CD4-positive, alpha-beta T cell treated with Interleukin-4 for 4 hours (primary cell): ENCODE measurements at places on chromosomes 6 and 20.
A peak's percentile ranks its signal among the peaks of the same experiment; 100 is the strongest.

GRCh38 chr6:164477101-164477500 is 832.3 kb downstream of the C6orf118 start:
- DNase-seq = no peak

- DNase-seq = no peak
Measured at GRCh38 chr6:137754366-137754765, 112.7 kb upstream of the TNFAIP3 start.

DNA sequence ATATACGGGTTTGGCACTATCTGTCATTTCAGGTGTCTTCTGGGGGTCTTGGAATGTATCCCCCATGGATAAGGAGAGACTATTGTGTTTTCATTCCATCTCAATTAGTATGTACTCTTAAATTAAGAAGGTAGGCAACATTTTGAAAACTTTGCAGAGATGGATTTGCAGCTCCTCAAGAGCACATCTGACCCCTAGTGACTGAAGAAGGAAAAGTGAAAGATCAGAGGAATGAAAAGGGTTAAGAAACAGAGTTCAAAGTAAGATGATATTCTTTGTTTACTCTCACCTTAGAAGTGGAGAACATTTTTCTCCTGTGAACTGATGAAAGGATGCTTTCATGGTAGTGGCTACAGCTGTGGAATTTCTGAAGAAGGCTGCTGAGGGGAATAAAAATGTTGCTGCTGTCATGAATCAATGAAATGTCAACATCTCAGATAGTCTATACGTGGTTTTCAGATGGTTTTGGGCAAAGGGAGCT is 41.5 kb downstream of the SH3BGRL2 start:
- DNase-seq = peak; percentile 29

DNA sequence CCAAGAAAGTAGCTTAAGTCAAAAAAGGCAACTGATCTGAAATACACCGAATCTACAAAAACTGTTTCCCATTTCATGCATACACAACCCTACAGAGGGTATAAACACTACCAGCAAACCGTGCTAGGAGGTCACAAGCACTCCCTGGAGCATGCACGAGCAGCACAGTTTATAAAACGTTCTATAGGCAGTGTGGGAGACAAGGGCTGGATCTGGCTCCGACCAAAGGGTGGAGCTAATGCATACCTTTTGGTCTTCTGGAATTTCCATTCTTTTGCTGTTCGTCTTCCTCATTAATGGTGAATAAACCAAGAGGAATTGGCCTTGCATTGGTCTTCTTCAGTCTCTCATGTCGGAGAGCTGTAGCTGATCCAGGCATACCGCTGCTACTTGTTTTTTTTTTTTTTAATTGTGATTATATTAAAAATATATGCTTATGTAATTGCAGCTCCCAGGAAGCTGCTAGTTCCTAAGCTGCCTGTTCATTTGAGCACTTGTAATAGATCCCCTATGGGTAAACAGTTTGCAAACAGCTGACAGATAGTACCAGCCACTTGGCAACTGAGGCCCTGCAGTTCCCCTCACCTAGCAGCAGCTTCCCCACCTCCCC is 24.5 kb downstream of the MAP7 start:
- no peak for DNase-seq

DNA sequence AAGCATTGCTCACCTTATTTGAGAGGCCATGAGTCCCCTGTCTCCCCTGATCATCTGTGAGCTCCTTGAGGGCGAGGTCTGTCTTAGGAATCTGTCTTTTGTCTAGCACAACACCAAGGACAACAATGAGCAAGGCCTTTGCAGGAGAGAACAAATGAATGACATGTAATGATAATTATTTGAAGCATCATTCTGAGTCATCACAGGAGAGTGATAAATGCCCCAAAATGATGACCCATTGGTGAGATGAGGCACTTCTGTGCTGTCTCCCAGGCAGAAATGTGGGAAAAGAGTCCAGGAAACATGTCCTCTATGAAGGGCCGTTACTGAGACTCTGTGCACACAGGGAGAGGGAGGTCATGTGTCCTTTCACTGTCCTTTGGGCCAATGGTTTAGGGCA is 105.2 kb upstream of the LRFN2 start:
- DNase-seq = no peak

- DNase-seq = no peak
Measured at GRCh38 chr6:135257631-135258405, 76.7 kb downstream of the MYB start.

DNA sequence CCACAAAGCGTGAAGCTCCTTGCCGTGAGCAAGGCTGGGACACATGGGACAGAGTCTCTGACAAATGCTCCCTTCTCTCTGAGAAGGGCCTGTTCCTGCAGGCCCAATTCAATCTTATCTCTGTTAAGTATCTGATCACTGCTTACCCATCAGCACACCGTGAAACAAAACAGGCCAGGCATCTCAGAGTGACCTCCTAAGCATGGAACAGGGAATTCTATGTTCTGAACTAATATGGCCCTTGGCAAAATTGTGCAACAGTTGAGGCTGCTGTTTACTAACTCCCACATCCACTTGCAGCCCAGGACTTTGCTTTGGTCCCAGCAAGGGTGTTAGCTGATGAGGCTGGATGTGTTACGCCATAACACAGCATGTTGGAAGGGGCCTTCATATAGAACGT is 79.2 kb downstream of the GCLC start:
- no peak for DNase-seq

- DNase-seq = no peak
Measured at GRCh38 chr6:55450005-55450404, 122.7 kb downstream of the GFRAL start.

DNA sequence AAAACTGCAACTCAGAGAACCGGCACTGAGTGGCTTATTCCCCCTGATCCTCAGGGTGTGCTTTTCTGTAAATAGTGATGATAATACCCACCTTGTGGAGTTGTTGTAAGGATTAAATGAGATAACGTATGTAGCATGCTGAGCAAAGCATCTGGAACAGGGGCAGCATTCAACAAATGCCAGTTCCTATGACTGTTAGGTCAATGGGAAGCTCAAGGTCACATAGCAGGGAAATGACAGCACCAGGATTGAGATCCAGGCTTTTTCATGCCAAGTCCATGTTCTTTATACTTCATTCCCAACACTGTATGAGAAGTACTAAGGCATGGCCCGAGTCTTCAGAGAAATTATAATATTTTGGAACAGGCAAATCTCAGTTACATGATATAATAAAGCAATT is 5.1 kb downstream of the RCAN2 start:
- DNase-seq = no peak

DNA sequence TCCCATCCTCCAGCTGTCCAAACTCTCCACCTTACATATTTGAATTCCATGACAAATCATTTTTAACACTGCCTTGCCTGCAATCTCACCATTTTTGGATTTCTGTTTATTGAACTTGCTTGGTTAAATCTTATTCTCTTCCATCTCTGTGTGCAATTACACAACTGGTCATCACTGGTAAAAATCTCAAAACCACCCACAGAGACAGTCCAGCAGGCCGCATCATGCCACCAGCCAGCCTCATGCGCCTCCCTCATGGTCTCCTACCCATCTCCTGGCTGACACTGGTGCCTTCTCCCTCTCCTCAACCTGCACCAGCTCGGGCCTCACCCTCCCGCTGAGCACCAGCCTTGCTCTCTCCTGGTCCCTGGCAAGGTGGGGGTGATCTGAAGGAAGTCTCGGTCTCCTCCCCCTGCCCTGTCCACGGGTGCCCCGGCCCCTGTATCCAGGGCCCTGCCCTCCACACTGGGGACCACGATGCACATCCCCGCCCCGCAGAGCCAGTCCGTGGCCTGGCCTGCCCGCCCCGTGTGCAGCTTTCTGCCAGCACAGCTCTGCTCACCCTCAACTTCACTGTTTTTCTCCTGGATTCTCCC is 92.0 kb downstream of the THBS2 start:
- DNase-seq = no peak

DNA sequence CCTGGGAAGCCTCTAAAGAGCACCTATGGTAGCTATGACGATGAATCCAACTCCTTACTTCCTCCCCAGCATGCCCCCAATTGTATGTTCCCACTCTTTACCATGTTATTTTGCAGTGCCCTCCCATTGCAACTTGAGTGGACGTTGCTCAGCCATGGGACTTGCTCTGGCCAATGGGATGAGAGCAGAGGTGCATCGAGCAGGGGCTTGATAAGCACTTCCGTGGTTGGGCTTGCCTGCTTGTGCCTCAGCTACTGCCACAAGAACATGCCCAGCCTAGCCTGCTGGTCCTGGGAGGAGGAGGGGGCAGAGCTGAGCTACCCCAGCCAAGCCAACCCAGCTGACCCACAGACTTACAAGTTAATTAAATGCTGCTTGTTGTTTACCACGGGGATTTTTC is 71.1 kb upstream of the CTNNBL1 start:
- no peak for DNase-seq

GRCh38 chr6:164337024-164337924 is 922.8 kb downstream of the QKI start:
- no peak for DNase-seq

DNA sequence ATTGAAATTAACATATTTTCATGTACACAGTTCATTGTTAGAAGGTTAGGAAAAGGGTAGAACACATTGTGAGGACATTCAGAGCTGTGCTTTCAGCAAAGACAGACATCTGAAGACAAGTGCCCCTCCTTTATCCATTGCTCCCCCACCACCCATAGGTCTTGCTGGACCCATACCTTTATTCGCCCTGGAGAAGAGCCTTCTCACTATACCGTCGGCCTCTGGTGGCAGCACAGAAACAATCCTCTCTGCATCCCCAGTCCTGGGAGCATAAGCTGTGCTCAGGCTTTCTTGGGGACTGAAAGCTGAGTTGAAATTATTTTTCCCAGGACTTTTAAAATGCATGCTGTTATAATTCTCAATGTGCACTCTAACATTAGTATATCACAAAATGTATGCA is 372.3 kb downstream of the EPHA7 start:
- DNase-seq = no peak

DNA sequence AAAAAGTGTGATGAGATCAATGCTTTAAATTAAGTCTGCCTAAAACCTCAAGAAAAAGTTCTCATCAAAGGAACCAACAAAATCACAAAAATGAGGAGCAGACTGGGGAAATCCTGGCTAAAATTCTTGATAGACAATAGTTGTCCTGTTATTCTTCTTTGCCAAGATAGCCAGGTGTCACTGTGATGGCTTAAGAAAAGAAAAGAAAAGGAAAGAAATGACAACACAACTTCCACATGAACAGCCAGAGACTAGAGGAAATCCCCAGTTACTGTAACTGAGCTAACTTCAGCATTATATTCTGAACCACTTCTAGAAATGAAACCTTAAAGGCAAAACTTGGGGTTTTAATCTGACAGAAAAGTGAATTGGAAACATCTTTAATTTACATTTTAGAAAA is 129.6 kb downstream of the CD24 start:
- no peak for DNase-seq

- no peak for DNase-seq
Measured at GRCh38 chr6:44658571-44658970, 271.1 kb downstream of the CDC5L start.

- no peak for DNase-seq
Measured at GRCh38 chr6:148214667-148215066, 128.0 kb upstream of the SASH1 start.

- DNase-seq = no peak
Measured at GRCh38 chr20:32577657-32578056, 7.5 kb downstream of the NOL4L start.

DNA sequence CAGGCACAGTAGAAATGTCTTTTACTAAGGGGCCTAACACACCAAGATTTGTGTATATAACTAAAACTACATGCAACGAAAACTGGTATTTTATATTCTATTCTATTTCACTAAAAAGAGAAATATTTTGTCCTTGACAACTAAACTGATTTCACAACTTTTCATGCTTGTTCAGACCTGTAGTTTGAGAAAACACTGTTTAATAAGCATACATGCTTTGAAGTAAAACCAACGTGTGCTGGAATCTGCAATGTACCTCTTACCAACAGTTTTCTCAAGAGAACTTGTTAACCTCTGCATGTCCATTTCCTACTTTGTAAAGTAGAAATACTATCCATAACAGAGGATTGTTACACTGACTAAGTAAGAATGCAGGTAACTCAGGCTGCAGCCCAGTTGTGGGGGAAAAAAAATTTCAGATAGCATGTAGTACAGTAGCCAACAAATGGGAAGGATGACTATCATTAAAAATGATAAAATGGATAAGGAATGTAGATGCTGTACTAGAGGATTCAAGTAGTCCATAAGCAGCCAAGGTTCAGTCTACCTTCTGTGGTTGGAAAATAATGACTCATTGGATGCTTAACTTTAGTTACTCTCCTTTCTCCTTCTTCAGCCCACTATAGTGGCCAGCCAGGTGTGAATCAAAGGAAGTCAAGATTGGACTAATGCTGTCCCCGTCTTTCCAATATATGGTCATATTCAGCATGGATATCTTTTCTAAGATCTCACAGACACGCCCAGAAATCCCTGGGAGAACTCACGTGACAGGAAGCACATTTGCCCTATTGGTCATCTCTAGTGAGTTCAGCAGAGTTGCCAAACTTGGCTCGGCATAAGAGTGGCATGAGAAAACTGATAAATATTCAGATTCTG is 65.2 kb downstream of the HFE start:
- DNase-seq = no peak

- peak; percentile 39 for DNase-seq
Measured at GRCh38 chr6:161418463-161418945, 144.6 kb upstream of the AGPAT4 start.

GRCh38 chr6:158780246-158780884 is 38.8 kb downstream of the EZR start:
- no peak for DNase-seq

- no peak for DNase-seq
Measured at GRCh38 chr6:28758046-28758817, 165.6 kb downstream of the TRIM27 start.

- no peak for DNase-seq
Measured at GRCh38 chr6:13698715-13699114, 12.9 kb downstream of the RANBP9 start.

DNA sequence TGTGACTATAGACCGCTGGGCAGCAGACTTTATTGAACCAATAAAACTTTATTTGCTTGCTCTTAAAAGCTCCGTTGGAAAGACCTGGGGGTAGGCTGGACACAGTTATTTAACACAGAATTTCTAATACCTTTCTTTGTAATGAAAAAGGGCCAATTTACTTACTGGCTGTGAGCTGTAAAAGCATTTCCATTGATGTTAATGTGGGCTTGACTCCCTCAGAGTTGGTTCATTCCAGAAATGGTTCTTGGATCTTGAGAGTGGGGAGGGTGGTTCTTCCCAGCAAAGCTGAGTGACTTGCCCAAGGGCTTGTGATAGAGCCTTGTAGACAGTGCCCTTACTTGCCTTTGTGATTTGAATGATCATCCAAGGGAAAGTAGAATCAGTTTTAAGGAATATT is 100.6 kb downstream of the SOX4 start:
- DNase-seq = no peak

DNA sequence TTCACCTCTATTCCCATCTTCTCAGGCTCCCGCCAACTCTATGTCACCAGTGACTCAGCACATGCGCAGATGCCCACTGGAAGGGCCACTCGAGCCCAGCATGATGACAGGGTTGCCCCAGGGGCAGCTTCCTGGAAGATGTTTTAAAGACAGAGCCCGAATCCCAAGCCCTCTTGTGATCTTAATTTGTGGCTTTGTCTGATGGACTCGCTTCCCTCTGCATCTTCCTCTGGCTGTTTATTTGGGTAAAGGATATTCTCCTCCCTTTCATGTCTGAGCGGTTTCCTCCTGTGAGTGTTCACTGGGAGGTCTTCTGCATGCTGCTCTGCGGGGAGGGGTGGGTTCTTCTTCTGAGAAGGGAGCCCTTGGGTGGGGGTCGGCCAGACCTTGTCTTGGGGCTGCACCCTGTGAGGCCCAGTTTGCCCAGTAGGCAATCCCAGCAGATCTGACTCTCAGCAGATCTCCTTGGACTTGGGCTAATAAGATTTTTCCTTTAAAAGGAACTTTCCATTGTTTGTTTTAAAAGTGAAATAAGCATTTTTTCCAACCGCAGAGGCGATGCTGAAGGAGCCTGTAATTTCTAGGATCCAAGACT is 401.0 kb downstream of the CDC5L start:
- no peak for DNase-seq
